Hematopoietic multipotent progenitor cell treated with erythropoietin and hydrocortisone succinate and interleukin-3 and kit ligand, for 8 days (in vitro differentiated cells): ENCODE measurements at places on chromosomes 1 and 21.
A peak's percentile ranks its signal among the peaks of the same experiment; 100 is the strongest.

DNA sequence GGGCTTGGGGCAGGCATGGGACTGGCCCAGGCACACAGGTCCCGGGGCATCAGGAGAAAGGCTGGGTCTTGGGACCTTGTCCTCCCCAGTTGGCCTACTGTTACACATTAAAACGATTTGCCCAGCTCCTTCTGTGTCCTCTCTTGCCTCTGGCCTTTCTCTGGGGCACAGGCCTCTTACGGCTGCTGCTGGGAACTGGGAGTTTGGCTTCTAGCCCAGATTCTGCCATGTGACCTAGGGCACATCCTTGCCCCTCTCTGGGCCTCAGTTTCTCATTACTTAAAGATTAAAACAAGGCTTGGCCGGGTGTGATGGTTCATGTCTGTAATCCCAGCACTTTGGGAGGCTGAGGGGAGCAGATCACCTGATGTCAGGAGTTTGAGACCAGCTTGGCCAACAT is 14.0 kb downstream of the KDF1 start:
- DNase-seq, result no peak

- no peak for DNase-seq
These were observed 16.6 kb downstream of the AK4 start for GRCh38 chr1:65164633-65165032.

DNA sequence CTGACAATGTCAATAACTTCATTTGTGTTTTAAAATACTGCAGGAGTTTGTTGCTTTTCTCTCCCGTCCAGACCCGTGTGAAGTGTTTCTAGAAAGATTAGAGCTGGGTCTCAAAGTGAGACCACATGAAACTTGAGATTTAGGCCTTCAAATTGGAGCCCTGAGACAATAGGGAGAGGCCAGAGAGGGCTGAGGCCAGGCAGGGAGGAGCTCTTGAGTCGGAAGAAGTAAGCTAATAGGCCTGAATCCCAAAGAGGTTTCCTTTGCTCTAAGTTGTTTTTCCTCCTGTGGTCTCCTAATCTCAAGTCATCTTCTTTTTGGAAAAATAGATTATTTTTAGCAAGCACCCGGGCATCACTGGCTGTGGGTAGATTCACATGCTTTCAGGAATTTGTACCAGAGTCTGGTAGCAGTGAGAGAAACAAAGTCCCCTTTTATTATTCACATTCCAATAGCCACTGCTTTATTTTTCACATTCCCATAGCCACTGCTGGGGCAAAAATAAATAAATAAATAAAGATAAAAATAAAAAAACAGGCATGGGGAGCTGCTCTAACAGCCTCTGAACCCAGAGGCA is 25.6 kb downstream of the CD244 start:
- no peak for DNase-seq

DNA sequence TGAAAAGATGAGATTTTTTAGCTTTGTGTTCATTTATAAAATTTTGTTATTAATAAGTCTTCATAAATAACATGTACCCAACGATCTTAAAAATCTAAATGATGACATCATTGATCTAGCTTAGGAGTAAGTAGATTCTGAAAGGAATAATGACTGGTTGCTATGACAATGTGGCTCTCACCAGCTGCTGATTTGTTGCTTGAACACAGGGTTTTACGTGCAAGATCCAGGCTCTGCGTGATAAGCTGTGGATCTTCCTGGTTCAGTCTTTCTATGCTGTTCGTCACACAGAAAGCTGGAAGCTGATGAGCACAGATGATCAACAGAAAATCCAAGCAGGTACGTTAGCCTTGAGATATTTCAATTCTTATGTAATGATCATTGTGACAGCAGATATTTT is 49.1 kb upstream of the C1orf146 start:
- DNase-seq, result no peak

GRCh38 chr21:31576428-31576827 is 83.1 kb upstream of the SOD1 start:
- no peak for DNase-seq

DNA sequence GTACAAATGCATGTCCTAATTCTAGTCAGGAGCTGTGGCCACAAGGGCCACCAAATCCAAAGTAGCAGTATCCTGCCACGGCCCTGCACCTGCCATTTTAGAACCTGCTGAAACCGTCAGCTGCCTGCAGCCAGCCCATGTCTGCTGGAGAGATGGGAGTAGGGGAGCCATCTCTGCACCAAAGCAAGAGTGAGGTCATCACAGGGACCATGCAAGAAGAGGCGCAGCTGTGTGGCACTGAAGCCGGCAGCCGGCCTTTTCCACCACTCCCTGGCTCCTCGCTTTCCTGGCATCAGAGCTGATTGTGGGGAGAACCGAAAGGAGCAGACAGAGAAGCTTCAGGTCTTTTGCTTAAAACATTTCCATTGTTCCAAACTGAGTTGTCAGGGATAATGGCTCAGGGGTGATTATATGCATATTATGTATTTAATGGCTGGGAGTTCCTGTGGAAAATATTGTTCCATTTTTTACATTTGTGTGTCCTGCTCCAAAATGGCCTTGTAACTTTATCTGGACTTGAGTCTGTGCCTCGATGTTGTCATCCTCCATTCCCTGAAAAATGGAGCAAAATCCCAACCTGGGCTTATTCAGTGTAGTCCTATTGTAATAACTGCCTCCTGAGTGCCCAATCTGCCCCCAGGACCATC is 18.7 kb upstream of the NBL1 start:
- no peak for DNase-seq

DNA sequence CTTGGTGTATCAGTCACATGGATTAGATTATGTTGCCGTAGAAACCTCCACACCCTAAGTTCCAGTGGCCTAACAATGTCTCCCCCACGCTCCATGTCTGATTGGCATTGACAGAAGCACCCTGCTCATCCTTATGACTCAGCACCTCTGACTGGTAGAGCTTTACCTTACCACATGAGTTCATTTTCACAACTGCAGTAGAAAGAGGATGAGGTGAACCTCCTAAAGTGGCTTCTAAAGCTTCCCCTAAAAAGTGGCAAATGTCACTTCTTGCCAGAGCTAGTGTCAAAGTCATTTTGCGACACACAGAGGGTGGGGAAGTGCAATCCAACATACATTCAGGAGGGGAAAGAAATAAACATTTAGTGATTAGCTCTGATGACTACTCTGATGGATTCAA is 30.6 kb upstream of the LYPD8 start:
- peak; percentile 6 for DNase-seq

GRCh38 chr1:44664730-44665370 is 9.4 kb downstream of the TMEM53 start:
- DNase-seq, result no peak

GRCh38 chr1:13682444-13682843 is 17.5 kb upstream of the PRDM2 start:
- DNase-seq, result no peak

DNA sequence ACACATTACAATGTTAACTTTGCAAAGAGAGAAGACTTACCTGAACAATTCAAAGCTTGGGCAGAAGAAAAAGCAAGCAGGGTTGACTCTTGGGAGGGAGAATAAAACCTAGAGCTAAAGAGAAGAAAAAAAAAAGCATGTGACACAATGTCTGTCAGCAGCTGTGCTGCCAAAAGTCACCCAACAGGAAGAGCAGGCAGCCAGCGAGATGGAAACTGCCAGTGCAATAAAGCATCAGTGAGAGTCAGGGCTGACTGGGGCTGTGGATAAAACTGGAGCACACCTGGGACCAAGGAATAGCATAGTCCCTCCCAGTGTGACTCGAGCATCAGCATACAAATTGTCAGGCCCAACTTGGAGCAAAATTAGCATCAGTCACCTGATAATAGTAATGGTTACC is 65.0 kb upstream of the SLC22A15 start:
- no peak for DNase-seq

DNA sequence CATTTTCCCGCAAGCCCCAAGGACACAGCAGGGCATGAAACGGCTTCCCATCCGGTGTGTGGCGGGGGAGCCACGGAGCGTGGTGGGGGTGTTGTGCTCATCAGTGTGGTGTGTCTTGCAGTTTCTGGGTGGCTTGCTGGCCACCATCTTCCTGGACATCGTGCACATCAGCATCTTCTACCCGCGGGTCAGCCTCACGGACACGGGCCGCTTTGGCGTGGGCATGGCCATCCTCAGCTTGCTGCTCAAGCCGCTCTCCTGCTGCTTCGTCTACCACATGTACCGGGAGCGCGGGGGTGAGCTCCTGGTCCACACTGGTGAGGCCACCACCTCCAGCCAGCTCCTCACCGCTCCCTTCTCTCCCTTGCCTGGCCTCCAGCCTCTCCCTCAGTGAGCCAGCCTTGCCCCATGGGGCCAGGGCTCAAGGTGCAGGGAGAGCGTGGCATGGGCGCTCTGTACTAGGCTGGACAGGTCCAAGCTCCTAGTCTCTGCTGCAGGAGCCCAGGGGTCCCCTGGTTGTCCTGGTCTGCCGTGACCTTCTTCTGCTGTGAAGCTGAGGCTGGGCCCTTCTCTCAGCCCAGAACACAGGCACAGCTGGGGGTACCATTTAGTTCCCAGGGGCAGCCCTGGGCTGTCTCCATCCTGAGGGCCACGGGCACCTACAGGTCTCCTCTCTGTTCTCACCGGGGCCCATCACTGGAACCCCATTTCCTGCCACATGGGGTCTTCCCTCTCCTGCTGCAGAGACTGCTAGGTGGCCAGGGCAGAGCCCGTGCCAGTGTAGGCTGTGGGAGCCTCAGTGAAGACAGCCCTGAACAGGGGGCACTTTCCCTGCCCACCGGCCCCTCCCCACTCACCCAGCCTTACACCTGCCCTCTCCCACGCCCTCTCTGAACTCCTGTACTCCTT is 12.6 kb downstream of the AGTRAP start:
- DNase-seq, result no peak

DNA sequence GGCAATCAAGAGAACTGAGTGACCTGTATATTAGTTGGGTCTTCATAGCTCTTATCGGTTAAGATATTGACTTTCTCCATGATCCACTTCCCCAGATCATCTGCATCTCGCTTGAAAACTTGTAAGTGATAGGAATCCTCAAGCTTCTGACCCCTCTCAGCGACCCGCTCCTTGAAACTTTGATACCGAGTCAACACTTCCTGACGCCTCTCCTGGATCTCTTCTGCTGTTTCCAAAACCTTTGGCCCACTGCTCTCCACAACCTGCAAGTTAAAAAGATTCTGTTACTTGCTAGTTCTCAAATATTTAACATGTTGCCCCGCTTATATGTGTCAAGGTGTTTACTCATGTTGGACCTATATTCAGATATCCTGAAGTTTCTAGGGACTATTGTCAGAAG is 1.4 kb downstream of the SPTA1 start:
- peak; percentile 64 for DNase-seq

DNA sequence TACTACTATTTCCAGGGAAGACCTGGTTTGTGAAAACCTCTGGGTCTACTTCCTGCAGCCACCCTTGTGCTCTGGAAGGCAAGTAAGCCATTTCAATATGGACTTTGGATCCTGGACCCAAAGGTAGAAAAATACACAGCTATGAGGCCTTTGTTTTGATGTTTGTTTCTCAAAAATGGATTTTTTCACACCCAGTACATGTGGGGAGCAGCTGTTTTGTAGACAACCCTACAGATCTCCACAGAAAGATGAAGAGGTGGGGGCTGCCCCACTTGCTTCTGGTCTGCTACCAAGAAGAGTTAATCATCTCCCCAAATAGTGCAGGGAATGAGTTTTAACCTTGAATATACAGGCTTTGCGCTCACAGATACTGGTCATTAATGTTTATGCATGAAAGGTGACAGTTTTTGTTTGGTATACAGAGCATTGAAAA is 29.2 kb downstream of the ZNF281 start:
- DNase-seq, result no peak

DNA sequence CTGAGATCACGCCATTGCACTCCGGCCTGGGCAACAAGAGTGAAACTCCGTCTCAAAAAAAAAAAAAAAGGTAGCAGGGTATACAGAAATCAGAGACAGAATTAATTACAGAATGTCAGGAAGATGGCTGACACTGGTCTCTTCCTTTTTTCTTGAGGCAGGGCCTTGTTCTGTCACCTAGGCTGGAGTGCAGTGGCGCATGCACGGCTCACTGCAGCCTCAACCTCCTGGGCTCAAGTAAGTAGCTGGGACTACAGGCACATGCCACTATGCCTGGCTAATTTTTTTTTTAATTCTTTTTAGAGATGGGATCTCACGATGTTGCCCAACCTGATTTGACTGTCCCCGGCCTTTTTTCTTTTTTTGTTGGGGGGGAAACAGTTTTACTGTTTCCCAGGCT is 16.4 kb downstream of the RNU5D-1 start:
- DNase-seq, result no peak

GRCh38 chr1:183089025-183089639 is 65.9 kb downstream of the LAMC1 start:
- no peak for DNase-seq

DNA sequence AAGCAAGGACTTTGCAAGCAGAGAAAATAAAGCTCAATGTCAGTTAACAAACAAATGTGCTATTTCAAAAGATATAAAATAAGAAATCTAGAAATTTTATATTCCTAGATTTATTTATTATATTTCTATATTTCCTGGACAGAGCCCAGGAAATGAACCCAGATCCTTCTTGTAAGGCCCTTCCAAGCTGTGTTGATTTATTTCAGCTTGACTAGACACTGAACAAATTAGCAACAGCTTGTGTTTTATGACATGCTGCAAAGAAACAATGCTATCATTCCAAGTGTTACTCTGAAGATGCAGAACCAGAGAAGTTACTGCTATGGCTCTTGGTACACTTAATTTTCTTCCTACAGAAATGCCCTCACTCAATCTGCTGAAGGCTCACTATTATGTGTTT is 6.2 kb downstream of the TGFBR3 start:
- DNase-seq, result no peak

DNA sequence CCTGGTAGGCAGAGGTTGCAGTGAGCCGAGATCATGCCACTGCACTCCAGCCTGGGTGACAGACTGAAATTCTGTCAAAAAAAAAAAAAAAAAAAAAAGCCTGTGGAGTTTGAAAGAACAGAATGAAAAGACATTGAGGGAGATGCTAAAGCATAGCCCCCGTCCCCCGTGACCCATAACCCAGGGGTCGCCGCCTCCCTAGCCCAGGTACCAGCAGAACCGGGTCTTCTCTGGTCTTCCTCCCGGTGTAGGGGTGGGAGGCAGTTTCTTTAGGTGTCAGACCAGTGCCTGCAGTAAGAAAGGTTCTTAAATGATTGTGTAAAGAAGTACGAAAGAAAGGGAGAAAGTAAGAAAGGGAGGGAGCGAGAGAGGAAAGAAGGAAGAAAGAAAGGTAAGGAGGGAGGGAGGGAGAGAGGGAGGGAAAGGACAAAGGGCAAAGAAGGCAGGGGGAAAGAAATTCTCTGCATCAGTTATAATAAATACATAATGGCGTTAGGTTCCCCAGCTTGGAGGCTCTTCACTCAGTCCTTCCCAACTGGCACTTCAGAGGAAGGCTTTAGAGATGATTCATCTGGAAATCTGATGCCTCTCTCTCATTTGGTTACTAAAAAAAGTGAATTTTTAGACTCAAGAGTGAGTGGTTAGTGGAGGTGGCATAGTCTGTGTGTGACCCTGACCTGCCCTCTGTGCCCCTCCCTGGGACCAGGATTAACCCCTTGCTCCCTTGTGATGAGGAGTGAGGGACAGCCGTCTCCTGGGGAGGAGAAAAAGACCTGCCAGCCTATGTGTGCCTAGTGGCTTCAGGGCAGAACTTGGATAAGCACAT is 1.1 kb downstream of the IL24 start:
- DNase-seq, result no peak

GRCh38 chr1:4675454-4676186 is 21.2 kb downstream of the AJAP1 start:
- no peak for DNase-seq

GRCh38 chr1:211037095-211037494 is 96.9 kb downstream of the KCNH1 start:
- DNase-seq, result no peak

- DNase-seq, result no peak
These were observed 420.9 kb upstream of the CAMK1G start for GRCh38 chr1:209162651-209163050.
